Hindlimb muscle (tissue), 1 donor: ENCODE measurements at places on chromosomes 7 and 10. TPM values are rescaled to one million over a fixed set of nuclear protein-coding genes. Genes with fewer than 3 reads are reported as not detected.

DNA sequence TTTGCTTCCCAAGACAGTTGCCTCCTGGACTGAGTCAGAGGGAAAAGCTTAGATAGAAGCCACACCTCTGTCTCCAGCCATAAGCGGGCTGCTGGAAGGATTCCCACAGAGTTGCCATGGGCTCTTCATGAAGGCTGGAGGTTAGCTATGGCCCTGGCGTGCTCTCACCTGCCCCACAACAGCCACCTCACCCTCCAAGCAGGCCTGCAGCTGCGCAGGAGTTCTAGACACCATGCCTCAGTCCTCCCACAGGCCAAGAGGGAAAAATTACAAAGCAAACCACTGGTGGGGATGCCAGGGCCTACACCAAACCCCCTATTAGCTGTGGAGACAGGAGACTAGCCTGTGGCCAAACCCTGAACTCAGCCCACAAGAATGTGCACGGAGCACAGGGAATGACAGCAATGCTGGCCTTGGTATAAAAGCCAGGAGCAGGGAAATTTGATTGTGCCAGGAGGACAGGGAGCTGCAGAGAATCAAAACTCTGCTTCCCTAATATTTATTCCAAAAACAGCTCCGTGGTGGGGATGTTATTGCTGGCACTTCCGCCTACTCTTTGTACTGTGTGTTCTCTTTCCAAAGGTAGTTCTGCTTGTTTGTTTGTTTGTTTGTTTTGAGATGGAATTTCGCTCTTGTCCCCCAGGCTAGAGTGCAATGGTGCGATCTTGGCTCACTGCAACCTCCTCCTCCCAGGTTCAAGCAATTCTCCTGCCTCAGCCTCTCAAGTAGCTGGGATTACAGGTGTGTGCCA lies 60.3 kb upstream of the STK17A start:
- DNase-seq, result no peak

Gene PRSS37
- polyA plus RNA-seq, result 0.28 TPM

DNA sequence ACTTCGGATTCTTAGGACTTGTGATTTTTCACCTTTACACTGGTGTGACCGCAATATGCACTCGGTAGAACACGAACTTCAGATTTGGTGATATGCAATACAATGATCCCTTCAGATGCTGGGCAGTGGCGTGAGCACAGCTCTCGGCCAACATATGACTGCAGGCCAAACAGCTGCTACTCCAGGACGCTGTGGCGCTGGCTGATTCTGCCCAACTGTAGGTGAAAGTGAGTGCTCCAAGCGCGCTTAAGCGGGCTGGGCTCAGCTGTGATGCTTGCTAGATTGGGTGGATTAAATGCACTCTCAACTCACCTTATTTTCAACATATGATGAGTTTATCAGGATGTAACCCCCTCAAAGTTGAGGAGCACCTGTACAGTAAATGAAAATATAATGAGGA lies 137.6 kb upstream of the RET start:
- no peak for DNase-seq

- no peak for DNase-seq
These were observed 27.3 kb upstream of the SYCE1 start for GRCh38 chr10:133592716-133593115.

DNA sequence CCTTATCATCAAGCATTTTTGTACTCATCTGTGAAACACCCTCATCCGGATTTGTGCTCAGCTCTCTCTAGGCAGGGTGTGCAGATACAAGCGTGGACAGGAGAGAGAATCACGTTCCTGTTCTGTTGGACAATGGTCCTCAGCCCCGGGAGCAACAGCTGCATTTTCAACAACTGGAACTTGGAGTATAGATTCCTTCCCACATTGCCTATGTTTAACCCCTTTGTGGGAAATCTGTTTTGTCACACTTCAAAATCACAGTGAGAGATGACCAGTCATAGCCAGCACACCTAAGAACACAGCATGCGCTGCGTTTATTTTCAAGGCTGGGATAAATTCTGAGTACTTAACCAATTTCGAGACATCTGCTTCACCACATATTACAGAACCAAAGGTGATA lies 32.5 kb downstream of the MAP3K8 start:
- DNase-seq, result no peak
